ENCODE measurements at places on chromosomes 3 and 15.

DNA sequence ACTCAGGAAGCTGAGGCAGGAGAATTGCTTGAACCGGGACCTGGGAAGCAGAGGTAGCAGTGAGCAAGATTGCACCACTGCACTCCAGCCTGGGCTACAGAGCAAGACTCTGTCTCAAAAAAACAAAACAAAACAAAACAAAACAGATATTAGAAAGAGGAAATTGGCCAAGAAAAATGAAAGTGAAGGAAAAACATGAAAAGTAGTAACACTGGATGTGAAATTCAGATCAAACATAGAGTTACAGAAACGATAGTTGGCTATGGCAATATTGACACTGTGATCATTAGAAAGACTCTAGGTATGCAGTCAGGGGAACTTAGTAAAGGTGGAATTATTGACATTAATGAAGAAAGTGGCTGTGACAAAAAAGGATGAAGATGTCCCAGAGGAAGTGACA, 13.2 kb upstream of the TIPARP start:
- no peak for DNase-seq

GRCh38 chr3:182364323-182364722, 429.0 kb upstream of the ATP11B start:
- DNase-seq = no peak

- peak; percentile 59 for DNase-seq
Observed at GRCh38 chr15:22980189-22981050, at the start of gene CYFIP1. Gene CYFIP1 (minus strand): TSS chr15:22980368. CDS start chr15:22947285, 33,083 bp downstream.

DNA sequence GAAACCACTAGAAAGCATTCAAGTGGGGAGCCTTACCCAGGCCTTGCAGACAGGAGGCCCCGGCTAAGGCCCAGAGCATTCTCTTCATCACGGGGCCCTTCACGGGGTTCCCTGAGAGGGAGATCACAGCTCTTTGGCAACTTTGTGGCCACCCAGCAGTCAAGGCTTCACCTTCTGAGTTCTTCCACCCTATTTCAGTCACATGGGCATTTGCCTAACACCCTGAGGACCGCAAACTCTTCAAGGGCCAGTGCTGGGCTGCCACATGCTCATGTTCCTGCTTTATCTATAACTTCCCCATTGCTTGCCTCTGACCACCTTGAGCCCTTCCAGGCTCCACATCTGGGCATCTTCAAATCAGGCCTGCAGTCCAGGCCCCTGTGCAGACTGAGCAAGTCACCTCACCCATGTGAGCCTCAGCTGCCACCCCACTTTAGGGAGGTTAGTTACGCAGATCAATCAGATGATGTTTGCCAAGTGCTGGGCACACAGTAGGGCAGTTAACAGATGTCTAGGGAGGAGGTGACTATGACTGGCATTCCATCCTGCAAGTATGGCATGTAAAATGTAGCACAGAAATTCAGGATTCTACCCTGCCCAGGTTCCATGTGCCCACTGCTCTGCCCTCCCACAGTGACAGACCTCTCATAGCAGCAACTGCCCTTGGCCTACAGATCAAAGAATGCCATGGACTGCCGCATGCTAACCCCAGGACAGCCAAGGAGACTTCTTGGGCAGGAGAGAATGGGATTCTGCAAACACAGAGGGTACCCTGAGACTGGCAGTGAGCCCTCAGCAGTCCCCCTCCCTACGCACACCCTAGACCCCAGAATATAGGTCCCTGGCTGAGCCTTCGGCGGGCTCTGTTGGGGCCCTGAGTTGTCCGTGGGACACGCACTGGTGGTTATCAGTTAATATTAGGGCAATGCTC, 37.6 kb upstream of the ZNF710 start:
- DNase-seq = no peak

- no peak for DNase-seq
Observed at GRCh38 chr3:112477891-112478290, 21.4 kb downstream of the BTLA start.

DNA sequence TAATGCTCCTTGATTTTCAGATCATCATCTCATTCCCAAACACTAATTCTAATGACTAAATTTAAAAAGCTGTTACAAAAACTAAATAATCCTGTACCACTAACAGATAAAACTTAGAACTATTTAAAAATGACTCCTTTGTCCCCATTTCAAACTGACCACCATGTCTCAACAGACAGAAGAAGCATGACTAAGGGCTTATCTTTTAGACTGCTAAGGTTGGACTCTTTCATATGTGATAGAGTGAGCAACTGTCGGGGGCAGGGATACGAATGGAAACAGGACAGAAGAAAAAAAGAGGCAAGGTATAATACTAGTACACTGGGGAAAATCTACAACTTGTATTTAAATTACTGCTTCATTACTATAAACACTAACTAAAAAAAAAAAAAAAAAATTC, 23.3 kb downstream of the SNX4 start:
- no peak for DNase-seq

DNA sequence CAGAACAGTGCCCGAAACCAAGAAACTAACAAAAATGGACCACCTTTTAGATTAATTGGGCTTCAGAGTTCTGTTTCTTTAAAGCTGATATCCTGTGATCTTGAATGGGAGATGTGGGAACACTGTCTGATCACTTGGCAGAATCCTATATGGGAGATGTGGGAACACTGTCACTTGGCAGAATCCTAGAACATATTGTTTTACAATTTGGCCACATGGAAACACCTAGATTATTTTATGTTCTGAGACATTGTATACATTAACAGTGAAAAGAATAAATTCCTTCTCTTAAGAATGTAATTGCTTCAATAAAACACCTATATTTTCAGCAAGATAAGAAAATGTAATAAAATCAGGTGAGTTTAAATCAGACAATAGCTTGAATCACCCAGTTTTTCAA, 30.3 kb upstream of the PLSCR2 start:
- no peak for DNase-seq

DNA sequence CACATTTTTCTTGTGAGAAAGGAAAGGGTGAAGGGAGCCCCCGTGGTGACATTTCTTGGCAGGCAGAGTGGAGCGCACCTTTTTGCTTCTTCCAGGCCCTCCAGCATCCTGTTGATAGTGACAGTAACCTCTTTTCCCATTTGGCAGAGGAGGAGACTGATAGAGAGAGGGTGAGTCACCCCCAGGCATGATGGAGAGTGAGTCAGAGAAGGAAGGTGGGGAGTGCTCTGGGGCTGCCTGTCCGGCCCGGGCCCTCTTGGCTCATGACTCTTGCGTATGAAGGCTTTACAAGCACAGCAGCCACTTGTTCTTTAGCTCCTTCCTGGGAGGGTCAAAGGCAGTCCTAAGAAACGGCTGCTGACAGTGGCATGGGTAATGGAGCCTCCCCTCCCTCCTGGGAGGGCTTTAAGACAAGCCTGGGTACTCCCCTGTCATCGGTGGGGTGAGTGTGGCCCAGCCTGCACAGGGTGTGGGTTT, 16.0 kb downstream of the ANKRD63 start:
- DNase-seq = no peak

DNA sequence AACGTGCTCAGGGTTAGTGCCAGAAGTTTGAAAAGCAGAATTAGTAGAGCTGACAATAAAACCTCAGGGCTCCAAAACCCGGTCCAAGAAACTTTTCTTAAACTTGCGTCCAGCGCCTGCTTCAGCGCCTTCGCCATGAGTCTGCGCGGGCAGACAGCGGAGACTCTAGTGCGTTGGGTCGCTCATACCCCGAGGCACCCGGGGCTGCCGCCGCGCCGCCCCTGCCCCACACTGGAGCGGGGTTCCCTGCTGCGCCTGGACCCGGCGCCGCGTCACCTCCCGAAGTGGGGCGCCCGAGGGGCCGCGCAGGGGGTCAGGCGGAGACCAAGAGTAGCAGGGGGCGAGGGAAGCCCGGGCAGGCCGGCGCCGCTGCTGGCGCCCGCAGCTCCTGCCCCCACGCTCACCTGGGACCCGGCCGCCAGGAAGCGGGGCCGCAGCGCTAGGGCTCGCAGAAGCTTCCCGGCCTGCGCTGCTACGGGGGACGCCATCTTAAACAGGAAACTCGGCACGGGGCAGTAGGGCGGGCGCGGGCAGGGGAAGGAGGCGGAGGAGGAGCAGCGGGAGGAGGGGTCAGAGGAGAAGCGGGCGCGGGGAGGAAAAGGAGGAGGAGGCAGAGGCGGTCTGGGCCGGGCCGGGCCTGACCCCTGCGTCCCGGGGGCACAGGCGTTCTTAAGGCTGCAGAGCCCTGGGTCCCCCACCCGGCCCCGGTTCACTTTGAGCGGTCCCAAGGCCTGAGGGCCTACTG, at the start of gene SUCLG2:
Gene SUCLG2 (minus strand): TSS at position 514 of the 745 bp plus-strand sequence. CDS start 26 bp downstream, at position 488.
- DNase-seq = peak; percentile 91

DNA sequence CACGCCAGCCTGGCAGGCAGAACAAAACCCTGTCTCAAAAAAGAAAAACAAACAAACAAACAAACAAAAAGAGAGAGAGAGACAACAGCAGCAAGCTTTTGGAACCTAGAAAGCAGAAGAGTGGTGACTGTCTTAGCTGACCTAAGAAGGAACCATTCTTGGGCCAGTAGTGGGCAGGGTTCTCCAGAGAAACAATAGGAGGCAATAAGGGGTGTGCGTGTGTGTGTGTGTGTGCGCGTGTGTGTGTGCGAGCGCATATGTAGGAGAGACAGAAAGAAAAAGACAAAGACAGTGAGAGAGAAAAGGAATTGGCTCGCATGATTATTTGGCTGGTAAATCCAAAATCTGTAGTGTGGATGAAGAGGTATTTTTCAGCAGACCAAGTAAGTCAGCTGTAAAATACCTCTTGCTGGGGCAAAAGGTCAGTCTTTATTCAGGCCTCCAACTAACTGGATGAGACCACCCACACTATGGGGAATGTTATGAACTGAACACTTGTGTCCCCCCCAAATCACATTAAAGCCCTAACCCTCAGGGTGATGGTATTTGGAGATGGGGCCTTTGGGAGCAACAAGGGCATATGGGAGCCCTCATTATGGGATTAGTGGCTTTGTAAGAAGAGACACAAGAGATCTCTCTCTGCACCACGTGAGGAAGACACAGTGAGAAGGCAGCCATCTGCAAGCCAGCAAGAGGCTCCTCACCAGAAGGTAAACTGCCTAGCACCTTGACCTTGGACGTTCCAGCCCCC, 15.1 kb upstream of the BLM start:
- no peak for DNase-seq

DNA sequence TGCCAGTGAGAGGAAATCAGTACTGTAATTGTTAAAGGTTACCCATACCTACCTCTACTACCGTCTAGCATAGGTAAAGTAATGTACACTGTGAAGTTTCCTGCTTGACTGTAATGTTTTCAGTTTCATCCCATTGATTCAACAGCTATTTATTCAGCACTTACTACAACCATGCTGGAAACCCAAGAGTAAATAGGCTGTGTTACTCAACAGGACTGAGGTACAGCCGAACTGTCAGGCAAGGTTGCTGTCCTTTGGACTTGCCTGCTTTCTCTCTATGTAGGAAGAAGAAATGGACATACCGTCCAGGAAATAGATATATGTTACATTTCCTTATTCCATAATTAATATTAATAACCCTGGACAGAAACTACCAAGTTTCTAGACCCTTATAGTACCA, 265.5 kb downstream of the NR2F2 start:
- DNase-seq = no peak

- no peak for DNase-seq
Observed at GRCh38 chr3:136671921-136672320, 80.3 kb downstream of the STAG1 start.

GRCh38 chr3:138188013-138188730, 1.1 kb downstream of the ARMC8 start:
- no peak for DNase-seq

DNA sequence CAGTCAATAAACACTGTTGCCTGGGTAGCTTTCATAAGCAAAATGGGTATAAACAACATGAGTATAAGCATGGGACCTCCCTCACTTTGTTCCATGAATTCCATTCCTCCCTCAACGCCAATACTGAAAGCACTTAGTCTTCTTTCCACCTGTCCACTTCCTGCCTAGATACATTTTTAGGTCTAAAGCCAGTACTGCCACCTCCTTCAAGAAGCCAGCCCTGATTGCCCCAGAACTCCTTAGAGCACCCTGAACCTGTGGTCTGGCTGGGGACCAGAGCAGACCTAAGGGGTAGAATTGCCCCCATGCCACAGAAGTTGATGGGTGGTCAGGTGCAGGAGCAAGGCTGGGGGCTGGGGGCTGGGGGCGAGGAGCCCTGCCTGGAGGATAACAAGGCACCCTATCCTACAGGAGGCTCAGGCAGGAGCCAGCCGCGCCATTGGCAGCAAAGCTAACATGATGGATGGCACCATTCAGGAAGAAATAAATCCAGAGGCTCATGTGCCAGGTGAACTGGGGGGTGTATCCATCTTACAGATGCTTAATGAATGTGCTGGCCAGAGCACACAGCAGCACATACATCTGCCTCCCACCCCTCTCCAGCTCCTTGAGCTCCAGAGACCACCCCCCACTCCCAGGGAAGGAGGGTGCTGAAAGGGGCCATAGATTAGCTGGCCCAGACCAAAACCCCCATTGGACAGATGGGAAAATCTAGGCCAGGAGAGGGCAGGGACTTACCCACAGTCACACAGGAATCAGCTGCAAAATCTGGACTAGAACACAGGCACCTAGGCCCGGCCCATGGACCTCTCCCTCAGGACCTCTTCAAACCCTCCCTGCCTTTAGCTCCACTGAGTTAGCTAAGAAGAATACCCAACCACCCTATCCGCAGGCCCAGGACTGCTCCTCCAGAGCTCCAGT, 113.8 kb upstream of the LINGO1 start:
- DNase-seq = no peak

All from activated CD4-positive, alpha-beta T cell treated with anti-CD3 and anti-CD28 coated beads, Interleukin-2, Interleukin-6, amounts not matched to agents 100 ng/mL and 50 ng/mL, durations not matched to agents 16 hours and 8 hours (primary cell).